ENCODE measurements at places on chromosomes 5 and 9.

GRCh38 chr5:173688703-173689102 lies 72.3 kb upstream of the BOD1 start:
- no peak for DNase-seq

DNA sequence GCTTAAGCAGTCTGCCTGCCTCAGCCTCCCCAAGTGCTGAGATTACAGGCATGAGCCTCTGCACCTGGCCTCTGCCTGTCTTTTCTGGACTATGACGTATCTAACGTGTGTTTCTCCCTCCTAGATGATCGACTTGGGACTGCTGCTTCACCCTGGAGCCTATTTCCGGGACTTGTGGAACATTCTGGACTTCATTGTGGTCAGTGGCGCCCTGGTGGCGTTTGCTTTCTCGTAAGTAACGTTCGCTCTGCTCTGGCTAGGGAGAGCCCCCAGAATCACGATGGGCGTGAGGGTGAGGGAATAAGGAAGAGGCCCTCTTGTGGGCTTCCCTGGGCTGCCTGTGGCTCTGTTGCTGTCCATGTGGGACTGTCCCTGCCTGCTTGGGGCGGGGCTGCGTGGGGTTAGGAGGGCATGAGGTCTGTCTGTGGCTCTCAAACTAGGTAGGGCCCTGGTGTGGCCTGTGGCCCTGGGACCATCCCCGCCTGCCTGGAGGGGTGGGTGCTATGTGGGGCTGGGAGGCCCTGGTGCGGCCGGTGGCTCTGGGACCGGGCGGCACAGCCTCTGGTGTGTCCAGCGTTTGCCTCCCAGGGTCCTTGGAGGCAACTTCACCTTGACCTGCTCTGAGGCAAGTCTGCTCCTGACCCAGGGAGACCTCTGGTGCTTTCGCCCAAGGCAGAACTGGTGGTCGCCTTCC lies 171.7 kb downstream of the CACNA1B start:
- no peak for DNase-seq

- no peak for DNase-seq
Measured at GRCh38 chr5:36066001-36066539, 612 bp downstream of the UGT3A2 start.

- no peak for DNase-seq
Measured at GRCh38 chr5:178236679-178237078, 4.1 kb upstream of the PHYKPL start.

DNA sequence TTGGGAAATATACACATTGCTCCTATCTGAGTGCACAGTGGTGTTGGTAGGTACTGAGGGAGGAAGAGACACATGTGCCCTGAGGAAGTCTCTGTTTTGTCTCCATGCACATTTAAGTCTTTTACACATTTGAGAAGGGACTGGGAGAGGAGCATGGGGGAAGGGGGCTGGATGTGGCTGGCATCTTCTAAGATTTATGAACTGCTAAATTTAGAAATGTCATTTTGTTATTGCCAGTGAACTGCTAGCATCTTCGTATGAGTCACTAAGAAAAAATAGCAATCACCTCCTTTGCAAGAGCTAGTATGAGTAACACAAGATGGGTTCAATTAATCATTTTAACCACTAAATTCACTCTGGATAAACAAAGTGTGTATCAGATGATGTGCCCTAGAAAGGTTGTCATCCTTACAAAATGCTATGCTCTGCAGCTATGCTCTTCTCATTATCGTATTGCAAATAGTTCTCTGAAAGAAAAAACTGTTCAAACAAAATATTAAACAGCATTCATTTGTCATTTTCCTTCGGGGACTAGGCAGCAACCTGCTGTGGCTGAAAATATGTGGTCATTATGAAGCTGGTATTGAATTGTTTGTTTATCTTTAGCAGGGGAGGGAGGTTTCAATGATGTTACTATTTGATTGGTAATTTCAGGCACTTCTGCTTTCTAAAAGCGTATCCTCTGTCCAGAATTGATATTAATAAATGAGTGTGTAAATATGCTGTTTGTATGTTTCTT lies 236.5 kb downstream of the DMRTA1 start:
- no peak for DNase-seq

DNA sequence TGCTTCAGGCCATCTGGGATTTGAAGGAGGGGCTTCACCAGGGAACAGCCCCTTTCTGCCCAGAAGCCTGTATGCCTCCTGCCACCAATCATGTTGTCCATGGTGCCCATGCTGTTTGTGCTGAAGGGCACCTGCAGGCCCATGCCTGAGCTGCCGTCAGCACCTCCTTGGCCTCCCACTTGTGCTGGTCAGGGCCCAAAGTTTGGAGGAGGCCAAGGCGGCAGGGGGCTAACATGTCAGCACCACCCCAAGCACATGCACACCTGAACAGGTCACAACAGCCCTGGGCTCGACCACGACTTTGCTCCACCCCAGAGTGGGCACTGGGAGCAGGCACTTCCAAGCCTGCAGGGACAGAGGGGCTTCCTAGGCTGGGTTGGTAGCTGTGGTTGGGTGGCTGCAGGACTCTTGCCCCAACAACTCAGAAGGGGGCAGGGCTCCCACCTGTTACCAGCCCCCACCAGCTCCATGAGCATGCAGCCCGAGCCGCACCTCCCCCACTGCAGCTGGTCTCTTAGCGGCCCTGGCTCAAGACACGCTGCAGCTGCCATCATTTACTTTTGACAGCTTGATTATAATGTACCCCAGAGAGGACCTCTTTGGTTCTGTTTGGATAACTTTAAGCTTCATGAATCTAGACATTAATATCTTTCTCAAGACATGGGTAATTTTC lies 19.8 kb upstream of the NFIL3 start:
- DNase-seq: no peak

- peak; percentile 33 for DNase-seq
Measured at GRCh38 chr5:62268234-62268633, 37.8 kb upstream of the KIF2A start.

- no peak for DNase-seq
Measured at GRCh38 chr5:146758938-146759337, 119.6 kb downstream of the PPP2R2B start.

GRCh38 chr5:135038205-135038812 lies 4.3 kb upstream of the PITX1 start:
- no peak for DNase-seq

DNA sequence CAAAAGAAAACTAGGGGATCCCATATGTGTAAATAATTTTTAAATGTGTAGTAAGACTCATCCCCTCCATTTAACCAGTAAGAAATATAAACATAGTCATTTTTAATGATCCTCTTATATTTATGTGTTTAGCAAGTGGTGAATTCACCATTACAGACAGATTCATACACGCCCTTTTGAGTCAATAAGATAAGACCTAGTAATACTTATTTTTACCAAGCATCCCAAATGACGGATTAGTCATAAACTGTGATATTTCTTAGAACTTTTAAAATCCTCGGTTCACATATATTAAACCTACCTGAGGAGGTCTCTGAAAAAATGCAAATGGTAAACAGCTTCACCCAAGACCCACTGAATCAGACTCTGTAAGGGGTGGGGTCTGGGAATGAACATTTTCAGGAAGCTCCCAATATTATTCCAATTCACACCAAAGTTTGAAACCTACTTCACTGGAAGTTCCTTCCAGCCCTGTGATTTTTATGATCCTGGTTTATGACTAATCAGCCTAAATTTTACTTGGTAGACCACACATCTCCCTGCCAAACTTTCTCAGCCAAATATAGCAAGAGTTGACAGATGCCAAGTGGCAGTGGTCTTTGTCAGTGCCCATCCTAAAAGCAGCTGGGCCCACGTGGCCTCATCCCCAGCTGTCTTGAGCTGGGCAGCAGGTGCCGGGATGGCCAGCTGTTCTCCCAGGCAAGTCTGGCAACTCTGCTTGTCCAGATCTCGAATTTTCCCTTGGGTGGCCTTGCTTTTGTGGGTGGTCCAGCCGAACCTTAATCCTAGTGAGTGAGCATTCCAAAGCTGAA lies 559.0 kb upstream of the RGMB start:
- no peak for DNase-seq

- DNase-seq: no peak
Measured at GRCh38 chr5:178083922-178084321, 29.4 kb upstream of the N4BP3 start.

- no peak for DNase-seq
Measured at GRCh38 chr5:102856389-102856777, 101.3 kb downstream of the PAM start.

GRCh38 chr5:1094670-1095190 lies 17.1 kb downstream of the SLC12A7 start:
- DNase-seq: no peak

DNA sequence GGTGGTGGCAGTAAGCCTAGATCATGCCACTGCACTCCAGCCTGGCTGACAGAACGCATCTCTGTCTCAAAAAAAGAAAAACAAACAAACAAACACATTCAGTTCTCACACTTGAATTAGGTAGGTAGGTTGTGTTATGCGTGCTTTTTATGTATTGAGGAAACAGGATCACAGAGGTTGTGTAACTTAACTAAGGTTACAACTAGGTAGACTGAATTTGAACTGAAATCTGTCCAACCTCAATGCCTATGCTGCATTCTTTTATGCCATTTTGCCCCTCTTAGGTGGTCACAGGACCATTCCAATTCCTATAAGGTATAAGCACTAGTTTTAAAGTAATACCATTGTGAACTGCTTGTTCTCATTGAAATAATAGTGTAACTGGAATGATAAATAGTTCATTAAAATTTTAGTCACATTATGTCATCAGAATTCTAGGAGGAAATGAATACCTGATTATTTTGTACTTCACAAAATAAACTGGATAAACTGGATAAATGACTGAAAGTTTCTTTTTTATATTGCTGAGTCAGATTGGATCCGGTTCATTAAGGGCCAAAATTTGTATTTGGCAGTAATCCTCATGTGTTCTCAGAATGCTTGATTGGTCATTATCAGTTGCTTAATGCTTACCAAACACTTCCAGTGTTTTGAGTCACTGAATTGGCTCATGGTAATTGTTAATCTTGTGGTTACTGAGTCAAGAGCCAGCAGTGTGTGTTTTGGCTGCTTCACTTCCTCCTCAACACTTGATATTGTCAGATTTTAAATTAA lies 7.1 kb downstream of the UBAP1 start:
- DNase-seq: peak; percentile 82

GRCh38 chr9:114258218-114258617 lies 64.7 kb upstream of the ORM1 start:
- DNase-seq: no peak

GRCh38 chr5:52943808-52944207 lies 45.3 kb upstream of the ITGA2 start:
- no peak for DNase-seq

- no peak for DNase-seq
Measured at GRCh38 chr5:154721481-154722058, 33.6 kb upstream of the LARP1 start.

- peak; percentile 35 for DNase-seq
Measured at GRCh38 chr9:95249986-95250385, 67.5 kb downstream of the FANCC start.

- no peak for DNase-seq
Measured at GRCh38 chr9:85723215-85723614, 18.5 kb downstream of the AGTPBP1 start.

DNA sequence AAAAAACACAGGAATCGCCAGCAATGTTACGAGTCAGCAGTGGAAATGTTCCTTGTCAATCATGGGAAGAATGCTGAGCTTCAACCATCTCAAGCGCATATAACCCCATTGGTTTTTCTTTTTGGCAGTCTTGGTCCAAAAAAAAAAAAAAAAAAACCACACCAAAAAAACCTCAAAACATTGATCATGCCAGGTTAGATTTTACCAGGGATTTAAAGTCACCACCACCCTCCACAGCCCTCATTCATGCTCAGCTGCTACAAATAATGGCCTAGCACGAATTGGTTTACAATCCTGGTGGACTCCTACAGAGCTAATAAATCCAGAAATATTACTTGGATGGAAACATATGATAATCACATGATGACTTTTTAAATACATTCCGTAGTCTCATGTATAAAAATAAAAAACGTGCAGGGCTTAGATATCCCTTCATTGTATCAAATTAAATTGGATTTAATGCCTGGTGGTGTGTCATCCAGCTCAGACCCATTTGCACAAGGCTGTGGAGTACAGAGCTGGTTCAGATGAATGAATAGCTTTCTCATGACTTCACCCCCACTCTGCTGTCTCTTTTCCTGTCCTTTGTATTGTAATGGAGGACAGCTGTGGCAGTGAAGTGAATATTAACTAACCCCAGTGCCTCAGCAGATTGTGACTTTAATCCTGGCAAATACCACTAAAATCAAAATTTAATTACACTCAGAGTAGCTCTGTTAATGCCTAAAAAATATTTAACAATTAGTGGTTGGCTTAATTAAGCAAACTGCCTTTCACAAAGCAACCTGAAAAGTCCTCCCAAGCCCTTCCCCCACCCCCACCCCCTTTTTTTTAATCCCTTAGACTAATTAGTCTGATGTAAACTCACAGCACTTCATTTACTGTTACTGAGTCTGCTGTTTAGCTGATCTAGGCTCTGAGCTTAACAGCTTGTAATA lies 626.5 kb upstream of the ZNF608 start:
- DNase-seq: no peak

DNA sequence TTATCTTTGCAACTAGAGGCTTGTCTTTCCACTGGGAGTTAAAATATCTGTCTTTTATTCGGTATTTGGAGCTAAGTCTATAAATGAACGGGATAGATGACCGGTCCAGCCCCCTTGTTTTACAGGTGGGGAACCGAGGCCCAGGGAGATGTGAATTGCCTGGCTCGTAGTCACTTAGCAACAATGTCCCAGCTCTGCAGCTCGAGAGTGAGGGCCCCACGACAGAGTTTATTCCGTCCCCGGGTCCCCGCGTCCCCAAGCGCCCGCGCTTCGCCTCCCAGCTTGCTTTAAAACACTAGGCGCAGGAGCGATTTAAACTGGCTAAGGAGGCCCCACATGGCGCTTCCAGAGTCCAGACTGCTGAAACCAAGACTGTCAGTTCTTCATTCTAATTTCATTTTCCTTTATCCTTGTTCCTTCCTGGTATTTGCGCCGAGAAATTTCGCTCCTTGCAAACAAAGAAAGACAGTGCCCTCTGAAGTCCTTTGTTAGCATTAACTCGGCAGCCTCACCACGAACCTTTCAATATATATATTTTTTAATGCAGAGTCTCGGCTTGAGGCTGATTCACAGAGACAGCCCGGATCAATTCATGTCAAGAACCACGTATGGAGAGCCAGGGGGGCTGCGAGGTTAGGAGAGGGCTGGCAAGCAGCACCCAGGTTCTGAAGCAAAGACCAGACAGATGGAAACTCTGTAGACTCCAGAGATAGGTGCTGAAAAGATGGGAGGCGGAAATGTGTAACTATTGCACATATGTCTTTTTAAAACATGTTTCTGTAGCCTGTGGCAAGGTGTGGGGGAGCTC lies 1.4 kb upstream of the ENC1 start:
- DNase-seq: peak; percentile 16

DNA sequence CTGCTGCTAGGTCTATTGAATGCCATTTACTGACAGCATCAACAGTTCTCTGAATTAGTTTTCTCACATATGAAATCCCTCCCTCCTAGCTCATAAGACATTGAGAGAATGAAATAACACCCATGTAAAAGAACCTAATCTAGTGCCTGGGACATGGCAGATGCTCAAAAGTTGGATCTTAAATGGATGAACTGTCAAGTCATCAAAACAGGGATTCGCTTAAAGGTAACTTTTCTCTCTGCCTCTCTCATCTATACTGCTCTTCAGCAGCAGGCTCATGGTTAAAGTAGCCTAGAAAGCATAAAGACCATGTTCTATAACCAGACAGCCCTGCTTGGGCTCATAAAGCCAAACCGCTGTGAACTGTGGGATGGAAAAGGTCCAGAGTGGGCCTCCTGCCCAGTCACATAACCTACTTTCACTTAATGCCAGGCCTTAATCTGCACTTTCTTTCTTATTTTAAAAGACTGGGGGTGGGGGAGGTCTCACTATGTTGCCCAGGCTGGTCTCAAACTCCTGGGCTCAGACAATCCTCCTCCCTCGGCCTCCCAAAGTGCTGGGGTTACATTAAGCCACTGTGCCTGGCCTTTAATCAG lies 3.7 kb downstream of the TMEM245 start:
- no peak for DNase-seq

GRCh38 chr5:2178528-2178927 lies 295.8 kb upstream of the IRX4 start:
- no peak for DNase-seq
